ENCODE measurements at places on chromosomes 5 and 9.

GRCh38 chr9:89850631-89851325, 246.0 kb downstream of the GADD45G start:
- no peak for DNase-seq

- DNase-seq: no peak
Observed at GRCh38 chr5:143011585-143011984, 241.4 kb downstream of the ARHGAP26 start.

- no peak for DNase-seq
Observed at GRCh38 chr5:82018462-82018861, 46.6 kb downstream of the ATG10 start.

DNA sequence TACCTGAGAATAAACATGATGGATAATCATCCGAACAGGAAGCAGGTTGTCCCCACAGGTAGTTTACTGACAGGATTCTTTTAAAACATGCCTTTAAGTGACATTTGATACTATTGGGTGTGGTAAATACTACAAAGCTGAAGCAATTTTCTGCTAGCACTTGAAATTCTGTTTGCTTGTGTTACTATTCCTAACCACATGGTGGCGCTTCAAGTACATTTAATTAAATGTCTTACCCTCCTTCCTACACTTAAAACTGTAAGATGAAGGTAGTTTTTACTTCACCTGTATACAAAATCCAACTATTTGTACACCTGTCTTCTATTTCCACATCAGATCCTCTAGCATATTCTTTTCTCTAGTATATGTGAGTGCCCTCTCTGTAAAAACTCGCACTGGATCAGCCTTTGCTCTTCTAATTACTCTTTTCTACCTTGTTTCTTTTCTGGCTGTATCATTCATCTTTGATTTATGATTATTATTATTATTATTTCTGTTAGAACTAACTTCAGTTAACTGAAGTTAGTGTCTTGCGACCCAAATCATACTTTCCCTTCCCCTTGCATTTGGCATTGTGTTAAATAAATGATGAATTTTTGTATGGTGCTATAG, 18.4 kb downstream of the SLC25A46 start:
- DNase-seq: peak; percentile 27

DNA sequence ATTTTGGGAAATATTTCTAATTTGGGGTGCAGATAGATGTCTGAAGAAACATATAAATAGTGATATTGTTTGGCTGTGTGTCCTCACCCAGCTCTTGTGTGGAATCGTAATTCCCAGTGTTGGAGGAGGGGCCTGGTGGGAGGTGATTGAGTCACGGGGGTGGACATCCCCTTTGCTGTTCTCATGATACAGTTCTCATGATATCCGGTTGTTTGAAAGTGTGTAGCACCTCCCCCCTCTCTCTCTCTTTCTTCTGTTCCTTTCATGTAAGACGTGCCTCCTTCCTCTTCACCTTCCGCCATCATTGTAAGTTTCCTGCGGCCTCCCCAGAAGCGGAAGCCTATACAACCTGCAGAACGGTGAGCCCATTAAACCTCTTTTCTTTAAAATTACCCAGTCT, 11.4 kb upstream of the ADAMTS16 start:
- no peak for DNase-seq

DNA sequence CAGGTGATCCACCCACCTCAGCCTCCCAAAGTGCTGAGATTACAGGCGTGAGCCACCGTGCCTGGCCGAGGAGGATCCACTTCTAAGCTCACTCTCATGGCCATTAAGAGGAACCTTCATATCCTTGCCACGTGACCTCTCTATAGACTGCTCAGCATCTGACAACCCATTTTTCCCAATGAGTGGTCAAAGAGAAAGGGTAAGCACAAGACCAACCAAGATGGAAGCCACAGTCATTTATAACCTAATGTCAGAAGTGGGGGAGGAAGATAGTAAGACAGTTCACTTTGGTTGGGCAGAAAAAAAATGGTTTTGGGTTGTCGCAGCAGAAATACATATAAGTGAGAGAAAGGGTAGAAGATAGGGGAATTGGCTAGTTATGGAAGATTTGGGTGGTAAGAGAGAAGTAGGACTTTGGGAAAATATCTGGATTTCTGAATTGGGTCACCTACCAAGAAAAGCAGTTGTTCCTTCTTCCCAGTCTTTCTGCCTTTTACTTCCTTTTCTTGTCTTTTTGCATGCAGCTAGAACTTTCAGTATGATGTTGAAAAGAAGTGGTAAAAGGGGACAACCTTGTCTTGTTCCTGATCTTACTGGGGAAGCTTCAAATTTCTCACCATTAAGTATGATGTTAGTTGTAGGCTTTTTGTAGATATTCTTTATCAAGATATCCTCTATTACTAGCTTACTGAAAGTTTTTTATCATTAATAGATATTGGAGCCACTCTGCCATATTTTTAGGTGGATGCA, 15.6 kb downstream of the SNX2 start:
- DNase-seq: no peak

All from activated CD4-positive, alpha-beta T cell treated with anti-CD3 and anti-CD28 coated beads for 4 hours (primary cell).